ENCODE measurements at places on chromosomes 2 and 18.

- no peak for DNase-seq
Measured at GRCh38 chr18:34999756-35000289, 41.4 kb upstream of the MAPRE2 start.

- DNase-seq, result no peak
Measured at GRCh38 chr2:47485751-47486300, 82.9 kb downstream of the MSH2 start.

GRCh38 chr2:236546561-236547002, 23.0 kb upstream of the ACKR3 start:
- no peak for DNase-seq

GRCh38 chr2:241232736-241233575, 44.5 kb downstream of the ANO7 start:
- DNase-seq, result no peak

DNA sequence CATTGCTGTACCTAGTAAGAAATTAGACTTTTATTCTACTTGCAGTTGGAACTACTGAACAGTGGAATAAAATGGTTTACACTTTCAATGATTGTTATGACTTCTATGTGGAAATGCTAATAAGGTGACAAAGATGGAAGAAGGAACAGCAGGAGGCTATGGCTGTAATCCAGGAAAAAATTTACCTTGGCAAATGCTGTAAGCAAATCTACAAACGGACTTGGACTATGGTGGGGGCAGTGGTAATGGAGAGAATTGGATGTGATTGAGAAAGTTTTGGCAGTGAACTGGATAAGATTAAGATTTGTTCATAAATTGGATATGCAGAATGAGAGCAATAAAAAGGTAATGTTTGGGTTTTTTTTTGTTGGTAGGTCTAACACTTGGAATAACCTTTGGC, 111.0 kb upstream of the ERBB4 start:
- no peak for DNase-seq

- DNase-seq, result no peak
Measured at GRCh38 chr18:28963481-28963880, 786.6 kb upstream of the CDH2 start.

DNA sequence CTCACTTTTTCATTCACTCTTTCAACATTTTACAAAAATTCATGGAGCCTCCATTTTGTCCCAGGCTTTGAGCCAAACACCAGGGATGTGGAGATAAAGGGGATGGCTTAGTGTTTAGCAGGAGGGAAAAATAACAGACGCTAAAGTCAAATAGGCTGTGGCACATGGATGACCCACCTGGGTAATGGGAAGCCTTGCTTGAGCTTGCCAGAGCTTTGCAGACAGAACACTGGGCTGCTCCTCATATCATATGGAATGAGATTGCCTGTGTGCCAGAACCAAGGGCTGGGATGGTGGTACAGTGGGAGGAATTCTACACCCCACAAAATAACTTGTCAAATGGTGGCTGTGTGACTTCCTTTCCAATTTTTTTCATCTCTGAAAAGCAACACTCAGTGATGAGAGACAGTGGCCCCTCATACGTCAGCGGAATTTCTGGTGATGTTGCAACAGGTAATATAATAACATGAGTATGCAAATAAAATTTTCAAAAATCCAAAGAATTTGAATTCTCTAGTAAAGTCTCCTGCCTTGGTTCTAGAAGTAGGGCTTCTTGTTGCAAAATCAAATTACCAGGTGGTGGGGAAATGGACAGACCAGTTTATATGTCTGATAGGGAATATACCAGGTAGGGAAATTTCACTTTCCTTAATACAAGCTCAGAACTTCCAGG, 252.9 kb downstream of the CLIP4 start:
- DNase-seq, result peak; percentile 10
